Skin of body (tissue), 3 donors: ENCODE measurements at places on chromosomes 5 and 9. TPM values are rescaled to one million over a fixed set of nuclear protein-coding genes. Genes with fewer than 3 reads are reported as not detected.

The MCIDAS gene
- not detected for total RNA-seq

The IFNA13 gene
- not detected for total RNA-seq

The ACTBL2 gene
- 5.8 TPM for total RNA-seq

The FAM114A2 gene
- 27.2 TPM for total RNA-seq

The DEPDC1B gene
- total RNA-seq = 6.7 TPM

The PDE6A gene
- not detected for total RNA-seq

The CFAP157 gene
- 0.10 TPM for total RNA-seq

The PPP3R2 gene
- total RNA-seq = not detected

The SPATA31D4 gene
- not detected for total RNA-seq

The BRINP1 gene
- 0.59 TPM for total RNA-seq

The PDLIM7 gene
- total RNA-seq = 30.7 TPM

The GPR150 gene
- not detected for total RNA-seq
